ENCODE measurements at places on chromosomes 3 and 15. TPM values are rescaled to one million over a fixed set of nuclear protein-coding genes. Genes with fewer than 3 reads are reported as not detected.

Gene SKIC8
- 50.3 TPM for total RNA-seq

DNA sequence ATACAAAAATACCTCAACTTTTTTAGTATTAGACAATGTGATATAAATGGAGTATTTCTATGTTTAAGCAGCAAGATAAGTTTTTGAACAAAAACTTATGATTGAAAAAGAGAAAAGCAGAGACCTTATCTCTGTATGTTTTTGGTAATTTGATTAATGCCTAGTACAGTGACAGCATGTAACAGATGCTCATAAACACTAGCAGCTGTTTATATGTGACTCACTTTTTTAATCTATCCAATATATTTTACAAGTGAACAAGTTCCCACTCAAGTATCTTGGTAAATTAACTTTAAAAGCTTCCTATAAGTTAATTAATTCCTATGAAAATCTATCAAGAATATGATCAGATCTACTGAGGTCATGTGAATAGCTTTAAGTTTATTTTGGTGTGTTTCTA is 55.1 kb downstream of the NGLY1 start:
- no peak for DNase-seq

Gene ELL3
- total RNA-seq: 4.4 TPM

Gene SETMAR
- total RNA-seq: 10.6 TPM

DNA sequence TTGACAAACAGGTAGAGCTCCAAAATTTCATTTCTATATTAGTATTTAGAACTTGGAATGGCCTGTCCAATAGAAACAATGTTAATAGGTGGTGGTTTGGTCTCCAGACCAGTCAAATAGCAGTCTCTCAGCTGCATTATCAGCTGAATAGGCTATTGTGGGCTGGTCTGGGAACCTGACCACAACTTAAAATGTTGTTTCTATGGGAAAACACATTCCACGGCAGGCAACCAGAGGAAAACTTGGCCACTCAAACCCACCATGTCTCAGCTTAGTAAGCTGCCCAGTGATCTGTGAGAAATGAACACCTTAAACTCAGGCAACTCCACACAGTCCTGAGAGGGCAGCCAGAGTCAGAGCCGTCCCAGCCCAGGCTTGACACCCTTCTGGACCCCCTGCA is 20.4 kb downstream of the FBN1 start:
- no peak for DNase-seq

DNA sequence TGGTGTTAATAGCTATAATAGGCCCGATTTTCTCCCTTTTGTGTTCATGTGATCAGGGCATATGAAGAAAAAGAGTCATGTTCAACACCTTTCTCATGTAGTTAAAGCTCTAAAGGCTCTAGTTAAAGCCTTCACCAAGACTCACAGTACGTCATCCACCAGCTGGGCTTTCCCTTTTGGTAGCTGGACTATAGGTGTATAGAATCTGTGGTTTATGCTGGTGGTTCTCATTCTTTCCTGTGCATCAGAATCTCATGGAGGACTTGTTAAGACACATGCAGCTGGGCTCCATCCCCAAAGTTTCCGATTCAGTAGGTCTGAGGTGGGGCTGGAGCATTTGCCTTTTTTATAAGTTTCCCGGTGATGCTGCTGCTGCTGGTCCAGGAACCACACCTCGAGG is 31.0 kb downstream of the CFAP91 start:
- DNase-seq: no peak
